ENCODE measurements at places on chromosomes 6 and 20.

GRCh38 chr6:70110126-70111022, 192.5 kb downstream of the COL9A1 start:
- DNase-seq = no peak

DNA sequence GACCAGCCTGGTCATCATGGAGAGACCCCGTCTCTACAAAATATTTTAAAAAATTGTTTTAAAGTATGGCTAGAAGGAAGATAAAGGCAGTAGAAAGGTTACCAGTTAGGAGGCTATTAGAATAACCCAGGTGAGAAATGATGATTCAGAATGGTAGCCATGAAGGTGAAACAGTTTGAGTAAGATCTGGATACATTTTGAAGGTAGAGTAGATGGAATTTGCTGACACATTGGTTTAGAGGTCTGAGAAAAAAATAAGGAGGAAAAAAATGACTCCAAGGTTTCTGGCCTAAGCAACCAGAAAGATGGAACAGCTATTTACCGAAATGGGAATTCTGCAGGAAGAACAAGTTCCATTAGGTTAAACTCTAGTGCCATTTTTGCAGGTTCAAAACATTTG, 167.9 kb upstream of the TAB2 start:
- no peak for DNase-seq

- DNase-seq = no peak
Measured at GRCh38 chr6:166286839-166287271, 21.3 kb downstream of the PRR18 start.

GRCh38 chr20:58645412-58645968, 5.6 kb upstream of the STX16 start:
- no peak for DNase-seq

- DNase-seq = no peak
Measured at GRCh38 chr20:34310481-34311117, 7.4 kb upstream of the AHCY start.

- no peak for DNase-seq
Measured at GRCh38 chr6:117739869-117740268, 64.6 kb downstream of the NUS1 start.

DNA sequence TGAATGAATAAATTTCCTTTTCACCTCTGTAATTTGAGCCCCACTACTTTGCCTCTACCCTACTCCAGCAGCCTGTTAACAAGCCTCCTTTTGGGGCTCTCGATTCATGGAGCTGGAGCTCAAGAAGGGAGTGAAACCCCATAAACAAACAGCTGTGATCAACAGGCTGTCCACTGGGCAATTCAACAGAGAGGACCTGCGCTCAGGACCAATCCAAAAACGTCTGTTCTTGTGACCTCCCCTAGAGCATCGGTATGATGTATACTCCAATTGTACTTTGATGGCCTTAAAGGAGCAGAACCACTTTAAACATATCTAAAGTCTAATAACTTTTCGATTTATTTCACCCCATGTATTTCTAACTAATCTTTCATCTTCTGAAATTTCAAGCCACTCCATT, 37.4 kb downstream of the HIVEP2 start:
- DNase-seq = no peak

GRCh38 chr6:41581381-41581991, 35.3 kb downstream of the FOXP4 start:
- DNase-seq = peak; percentile 84

DNA sequence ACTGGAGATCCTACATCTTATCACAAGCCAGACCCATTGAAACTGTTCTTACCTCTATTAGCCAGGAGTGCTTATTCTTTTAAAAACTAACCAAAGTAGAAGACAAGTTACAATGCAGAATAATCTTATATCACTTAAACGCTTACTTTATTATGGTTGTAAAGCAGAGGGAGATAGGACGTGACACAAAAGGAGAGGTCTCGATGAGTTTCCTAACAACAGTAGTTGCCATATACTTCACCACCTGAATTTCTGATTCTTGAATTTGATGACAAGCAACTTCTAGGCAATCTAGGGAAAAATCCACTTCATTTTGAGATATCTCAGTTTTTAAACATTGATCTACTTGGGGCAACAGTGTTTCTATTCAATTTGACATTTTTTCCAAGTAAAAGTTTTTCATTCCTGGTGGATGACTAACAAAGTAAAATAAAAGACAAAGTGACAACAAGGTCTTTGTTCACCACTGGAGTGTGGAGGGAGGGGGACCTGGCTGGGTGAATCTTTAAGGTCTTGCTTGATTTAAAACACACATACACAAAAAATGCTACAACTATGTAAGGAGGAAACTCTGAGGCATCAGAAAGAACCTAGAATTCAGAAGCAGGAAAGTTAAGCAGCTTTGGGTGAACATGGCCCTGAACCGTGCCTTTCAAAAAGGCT, 110.9 kb downstream of the SMLR1 start:
- no peak for DNase-seq

DNA sequence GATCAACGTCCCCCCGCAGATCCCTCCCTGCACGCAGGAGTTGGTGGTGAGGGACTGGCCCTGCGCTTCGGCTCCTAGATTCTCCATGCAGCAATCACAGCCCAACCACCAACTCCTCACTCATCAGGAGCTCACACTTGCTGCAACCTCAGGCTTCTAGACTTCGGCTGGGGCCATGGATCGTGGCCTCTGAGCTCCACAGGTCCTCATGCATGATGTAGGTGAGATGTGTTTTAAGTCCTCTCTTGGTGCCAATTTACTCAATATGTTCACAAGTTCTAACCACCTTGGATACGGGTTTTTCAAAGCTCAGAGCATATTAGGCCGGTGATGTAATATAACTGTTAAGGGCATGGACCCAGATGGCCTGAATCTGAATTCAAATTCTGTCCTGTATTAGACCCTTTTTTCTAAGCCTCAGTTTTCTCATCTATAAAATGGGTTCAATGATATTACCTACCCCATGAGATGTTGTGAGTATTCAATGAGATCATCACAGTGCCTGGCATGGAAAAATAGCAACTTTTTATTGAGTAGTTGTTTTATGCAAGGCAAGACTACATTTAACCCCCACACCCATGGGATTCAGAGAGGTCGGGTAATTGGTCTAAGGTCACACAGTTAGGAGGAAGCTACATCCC, 31.0 kb downstream of the SUN5 start:
- DNase-seq = no peak

GRCh38 chr20:56542489-56543030, 9.5 kb downstream of the FAM209B start:
- DNase-seq = no peak

Data from WERI-Rb-1 (cell line).